ENCODE measurements at places on chromosomes 7 and 10. TPM values are rescaled to one million over a fixed set of nuclear protein-coding genes. Genes with fewer than 3 reads are reported as not detected.

Gene GOLGA7B
- total RNA-seq: 0.02 TPM

DNA sequence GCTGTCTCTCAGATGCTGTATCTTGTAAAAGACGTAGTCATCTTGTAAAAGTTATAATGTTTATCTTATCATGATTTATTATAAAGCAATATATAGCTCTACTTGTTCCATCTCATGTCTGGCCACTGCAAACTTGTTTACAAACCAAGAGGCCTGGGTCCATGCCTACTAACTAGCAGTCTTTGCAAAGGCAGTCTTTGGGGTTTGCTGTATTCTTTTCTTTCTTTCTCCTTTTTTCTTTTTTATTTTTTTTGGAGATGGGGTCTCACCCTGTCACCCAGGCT is 272.6 kb downstream of the GATA3 start:
- no peak for DNase-seq

DNA sequence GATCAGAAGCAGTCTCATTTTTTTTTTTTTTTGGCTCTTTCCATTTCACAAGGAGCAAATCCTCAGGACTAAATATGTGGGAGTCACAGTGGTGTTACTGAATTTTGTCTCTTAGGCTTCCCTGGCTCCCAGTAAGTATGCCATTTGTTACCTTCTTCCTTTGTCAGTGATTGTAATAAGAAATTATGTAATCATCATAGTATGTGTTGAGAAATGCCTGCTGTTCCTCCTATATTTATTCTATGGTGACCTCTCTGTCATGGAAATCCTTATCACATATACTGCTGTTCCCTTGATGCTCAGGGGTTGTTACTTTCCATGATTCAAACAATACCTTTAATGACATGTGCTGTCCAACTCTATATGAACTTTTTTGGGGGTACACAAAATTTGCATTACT is 4.8 kb upstream of the OR9A4 start:
- DNase-seq: no peak

- DNase-seq: peak; percentile 48
Measured at GRCh38 chr10:32005050-32005449, 51.2 kb downstream of the KIF5B start.

DNA sequence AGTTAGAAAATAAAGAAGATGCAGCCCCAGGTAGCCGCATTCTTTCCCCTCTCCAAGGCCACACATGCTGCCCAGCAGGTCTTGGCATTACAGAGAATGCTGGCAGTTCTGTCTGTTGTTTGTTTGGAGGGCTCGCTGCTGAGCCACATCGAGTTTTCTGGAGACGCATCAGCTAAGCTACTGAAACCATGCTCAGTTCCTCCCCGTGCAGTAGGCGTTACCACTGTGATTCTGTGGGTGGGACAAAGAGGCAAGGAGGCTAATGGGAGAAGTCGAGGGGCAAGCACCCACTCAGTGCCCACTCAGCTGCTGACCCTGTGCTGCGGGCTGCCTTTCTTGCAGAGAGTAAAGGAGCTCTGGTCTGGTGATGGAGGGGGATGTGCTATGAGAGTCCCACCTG is 15.5 kb upstream of the GTPBP4 start:
- no peak for DNase-seq

DNA sequence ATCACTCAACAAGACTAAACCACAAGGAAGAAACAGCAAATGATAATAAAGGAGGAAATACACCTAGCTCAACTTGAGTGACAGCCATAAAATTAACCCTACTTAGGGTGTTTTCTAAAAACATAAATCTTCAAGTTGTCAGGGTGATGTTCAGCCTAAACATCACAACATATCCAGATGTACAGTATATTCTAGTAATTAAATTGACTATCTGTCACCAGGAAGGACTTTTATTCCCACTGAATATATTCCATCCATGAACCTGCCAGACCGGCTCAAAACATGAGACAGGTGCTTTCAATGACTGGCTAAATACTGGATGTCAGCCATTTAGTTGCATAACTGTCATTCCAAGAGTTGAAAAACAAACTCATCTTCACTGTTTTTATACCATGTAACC is 298.1 kb upstream of the NEBL start:
- DNase-seq: no peak

Gene CYREN
- total RNA-seq: 64.8 TPM

Measured in NCI-H460 (cell line).